ENCODE measurements at places on chromosomes 6 and 20.

GRCh38 chr20:19890445-19891051 lies 126.6 kb upstream of the NAA20 start:
- DNase-seq, result no peak

- no peak for DNase-seq
Observed at GRCh38 chr6:142355520-142356174, 53.8 kb downstream of the ADGRG6 start.

DNA sequence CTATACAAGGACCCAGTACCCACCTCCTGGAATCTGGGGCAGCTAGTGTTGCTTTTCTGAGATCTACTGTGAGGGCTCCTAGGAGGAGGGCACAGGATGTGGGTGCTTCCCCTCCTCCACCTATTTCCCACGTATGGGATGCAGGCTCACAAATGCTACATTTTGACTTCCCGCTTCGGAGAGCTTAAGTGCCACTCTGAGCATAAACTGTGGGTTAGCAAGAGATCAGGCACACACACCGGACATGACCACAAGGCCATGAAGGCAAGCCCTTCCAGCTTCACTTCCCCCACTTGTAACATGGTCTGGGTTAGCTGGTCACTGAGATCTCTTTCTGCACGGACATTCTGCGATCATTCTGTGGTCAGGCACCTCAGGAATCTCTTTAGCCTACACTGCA lies 15.7 kb upstream of the TGM3 start:
- no peak for DNase-seq

DNA sequence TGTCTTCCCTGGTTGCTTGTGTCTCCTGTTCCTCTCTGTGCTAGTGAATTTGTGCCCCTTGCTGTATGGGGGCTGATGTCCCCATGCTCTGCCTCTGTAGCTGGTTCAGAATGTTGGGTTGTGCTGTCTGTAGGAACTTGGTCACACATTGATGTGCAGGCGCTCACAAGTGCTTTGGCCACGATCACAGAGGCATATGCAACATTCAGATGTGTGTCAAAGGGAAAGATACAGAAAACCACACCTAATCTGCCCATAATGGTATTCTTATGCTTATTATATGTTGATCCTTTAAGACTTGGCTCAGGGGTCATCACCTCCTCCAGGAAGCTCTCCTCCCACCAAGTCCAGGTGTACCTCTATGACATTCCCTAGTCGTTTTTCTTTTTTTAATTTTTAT lies 17.1 kb upstream of the DHX35 start:
- no peak for DNase-seq

GRCh38 chr6:109834131-109834530 lies 143.0 kb downstream of the FIG4 start:
- no peak for DNase-seq

DNA sequence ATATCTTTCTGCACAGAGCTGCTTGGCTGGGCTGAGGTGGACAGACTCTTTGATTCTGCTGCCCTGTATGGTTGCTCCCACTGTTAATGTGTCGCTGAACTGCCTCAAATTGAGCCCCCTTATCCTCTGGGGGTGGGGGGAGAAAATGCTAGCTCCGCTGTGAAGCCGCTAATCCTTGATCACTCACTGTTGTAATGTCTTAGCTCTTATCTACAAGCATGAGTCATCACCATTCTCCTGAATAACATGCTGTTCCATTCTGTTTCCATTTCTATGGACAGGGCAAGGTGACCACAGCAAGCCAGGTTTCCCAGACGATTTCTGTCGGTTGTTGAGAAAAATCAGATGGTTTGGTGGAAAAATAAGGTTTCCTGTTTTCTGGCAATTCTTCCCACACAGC lies 218.4 kb upstream of the GGTLC1 start:
- no peak for DNase-seq

GRCh38 chr6:134813146-134813545 lies 136.8 kb downstream of the ALDH8A1 start:
- DNase-seq, result no peak

GRCh38 chr6:157260735-157261410 lies 62.4 kb downstream of the TMEM242 start:
- no peak for DNase-seq

DNA sequence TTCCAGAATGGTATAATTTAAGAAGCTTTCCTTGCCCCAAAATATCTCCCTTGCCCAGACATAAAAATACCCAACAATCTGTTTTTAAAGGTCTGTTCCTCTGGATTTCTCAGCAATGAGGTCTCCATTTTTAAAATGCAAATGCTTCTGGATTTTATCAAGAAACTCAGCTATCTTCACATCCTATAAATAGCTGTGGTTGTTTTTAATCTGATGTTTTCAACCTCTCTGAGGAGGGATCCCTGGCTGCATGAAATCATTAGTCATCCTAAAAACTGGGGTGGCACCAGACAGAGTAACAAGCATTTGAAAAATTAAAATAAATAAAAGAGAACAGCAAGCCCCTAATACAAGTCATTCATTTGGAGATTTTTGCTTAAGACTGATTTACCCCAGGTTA lies 168.5 kb upstream of the ID4 start:
- DNase-seq, result no peak

- no peak for DNase-seq
Observed at GRCh38 chr20:17875106-17875980, 93.3 kb downstream of the SNX5 start.

- DNase-seq, result no peak
Observed at GRCh38 chr6:40352006-40352405, 235.2 kb downstream of the LRFN2 start.

GRCh38 chr6:32852844-32853540 lies 512 bp downstream of the TAP1 start:
- DNase-seq, result peak; percentile 47

- no peak for DNase-seq
Observed at GRCh38 chr20:420721-421574, 12.8 kb downstream of the RBCK1 start.

GRCh38 chr20:14622796-14623195 lies 285.4 kb upstream of the FLRT3 start:
- no peak for DNase-seq

GRCh38 chr6:113842165-113842564 lies 15.0 kb upstream of the MARCKS start:
- no peak for DNase-seq

- DNase-seq, result no peak
Observed at GRCh38 chr6:149696901-149697300, 21.0 kb downstream of the LATS1 start.

GRCh38 chr6:47016261-47016660 lies 25.9 kb downstream of the ADGRF1 start:
- DNase-seq, result no peak

GRCh38 chr6:146305951-146306350 lies 237.7 kb upstream of the RAB32 start:
- no peak for DNase-seq

- DNase-seq, result no peak
Observed at GRCh38 chr6:56363796-56364430, 116.5 kb upstream of the COL21A1 start.

- DNase-seq, result no peak
Observed at GRCh38 chr6:130076512-130076911, 58.1 kb downstream of the L3MBTL3 start.

DNA sequence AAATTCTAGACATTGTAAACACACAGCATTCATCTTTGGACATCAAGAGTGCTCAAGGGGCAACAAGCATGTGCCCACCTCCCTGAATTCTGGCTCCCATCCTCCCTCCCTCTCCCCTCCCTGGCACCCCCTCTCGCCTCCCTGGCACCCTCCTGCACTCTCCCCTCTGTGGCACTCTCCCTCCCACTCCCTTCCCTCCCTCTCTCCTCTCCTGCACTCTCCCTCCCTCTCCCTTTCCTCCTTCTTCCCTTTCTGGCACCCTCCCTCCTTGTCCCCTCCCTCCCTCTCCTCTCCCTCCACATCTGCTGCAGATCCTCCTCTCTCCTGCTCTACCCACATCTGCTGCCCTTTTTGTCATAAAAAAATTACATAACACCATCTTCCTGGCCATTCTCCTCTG lies 113.0 kb upstream of the SLC22A23 start:
- no peak for DNase-seq

GRCh38 chr6:31068669-31069340 lies 43.6 kb downstream of the C6orf15 start:
- peak; percentile 68 for DNase-seq

- no peak for DNase-seq
Observed at GRCh38 chr20:1663917-1664316, 6.3 kb upstream of the SIRPG start.

DNA sequence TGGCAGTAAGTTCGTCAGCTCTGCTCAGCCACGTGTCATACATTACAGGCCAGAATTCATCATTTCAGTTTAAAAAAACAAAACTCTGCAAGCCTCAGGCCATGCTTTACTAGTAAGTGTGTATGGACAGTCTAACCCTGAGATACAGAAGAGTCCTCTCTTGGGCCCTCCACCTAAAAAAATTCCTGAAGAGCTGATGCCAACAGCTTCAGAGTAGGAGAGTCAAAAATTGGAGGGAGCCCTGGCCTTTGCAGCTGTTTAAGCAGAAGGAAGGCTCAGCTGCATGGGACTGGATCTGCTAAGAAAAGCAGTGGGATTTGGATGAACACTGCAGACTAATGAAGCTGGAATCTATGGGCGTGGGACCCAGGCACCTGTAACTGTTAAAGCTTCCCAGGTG lies 47.2 kb upstream of the FAM8A1 start:
- DNase-seq, result no peak

DNA sequence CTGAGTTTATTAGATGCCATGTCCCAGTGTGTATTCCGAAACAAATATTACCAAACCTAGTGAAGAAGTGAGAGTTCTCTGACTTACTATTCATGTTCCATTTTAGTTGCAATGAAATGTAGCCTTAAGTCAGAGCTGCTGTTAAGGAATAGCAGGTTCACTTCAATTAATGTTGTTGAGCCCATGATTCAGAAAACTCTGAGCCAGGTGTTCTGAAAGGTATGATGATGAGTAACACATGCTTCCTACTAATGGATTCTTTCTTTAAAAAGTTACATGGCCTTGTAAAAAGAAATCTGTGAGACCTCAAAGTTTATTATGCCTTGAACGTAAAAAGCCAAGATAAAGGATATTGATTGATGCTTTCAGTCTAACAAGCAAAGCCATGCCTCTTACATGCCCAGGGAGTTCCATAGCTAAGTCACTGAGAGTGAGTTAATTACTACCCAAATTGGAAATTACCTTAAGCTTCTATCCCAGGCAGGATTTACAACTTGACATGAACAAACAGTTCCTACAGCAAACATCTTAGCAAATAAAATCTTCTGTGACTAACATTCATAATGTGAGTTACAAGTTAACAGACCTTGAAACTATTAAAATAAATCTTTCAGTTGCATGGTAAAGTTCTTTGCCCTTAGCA lies 122.9 kb downstream of the AKAP7 start:
- no peak for DNase-seq

DNA sequence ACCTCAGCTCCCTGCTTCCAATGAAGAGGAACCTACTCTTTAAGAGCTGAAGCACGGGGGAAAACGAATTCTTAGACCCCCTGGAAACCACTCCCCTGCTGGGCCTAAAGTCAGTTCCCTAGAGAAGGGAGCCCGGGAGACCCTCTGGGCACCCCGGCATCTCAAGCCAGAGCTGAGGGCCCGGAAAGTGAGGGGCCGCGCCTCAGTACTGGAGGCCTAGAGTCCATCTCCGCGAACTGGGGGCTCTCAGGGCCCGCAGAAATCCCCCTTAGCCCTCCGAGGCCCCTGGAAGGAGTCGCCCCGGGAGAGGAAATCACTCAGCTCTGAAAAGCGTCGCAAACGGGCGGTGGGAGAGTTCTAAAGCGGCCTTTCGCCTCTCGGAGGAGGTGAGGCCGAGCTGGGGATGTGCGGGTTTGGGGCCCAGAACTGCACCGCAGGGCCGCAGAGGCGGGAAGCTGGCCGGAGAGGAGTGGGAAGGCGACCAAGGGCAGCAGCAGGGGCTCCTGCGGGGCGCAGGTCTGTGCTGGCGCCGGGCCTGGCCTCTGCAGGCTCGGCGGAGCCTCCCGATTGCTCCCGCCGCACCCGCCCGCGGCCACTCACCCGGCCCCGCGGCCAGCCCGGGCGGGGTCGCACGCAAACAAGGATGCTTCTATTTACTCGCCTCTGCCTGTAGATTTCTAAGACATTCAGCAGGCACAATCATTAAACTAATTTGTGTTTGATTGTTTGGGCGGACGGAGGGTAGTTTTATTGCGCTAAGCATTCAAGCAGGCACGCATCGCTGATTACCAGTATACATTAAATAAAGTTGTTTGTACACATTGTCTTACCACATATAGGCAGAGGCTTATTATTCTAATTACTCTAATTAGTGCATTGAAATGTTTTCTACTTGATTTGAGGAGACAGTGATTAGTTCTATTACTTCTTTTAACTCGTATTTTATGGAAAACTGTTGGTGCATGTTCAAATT lies 9.2 kb downstream of the POU3F2 start:
- no peak for DNase-seq

DNA sequence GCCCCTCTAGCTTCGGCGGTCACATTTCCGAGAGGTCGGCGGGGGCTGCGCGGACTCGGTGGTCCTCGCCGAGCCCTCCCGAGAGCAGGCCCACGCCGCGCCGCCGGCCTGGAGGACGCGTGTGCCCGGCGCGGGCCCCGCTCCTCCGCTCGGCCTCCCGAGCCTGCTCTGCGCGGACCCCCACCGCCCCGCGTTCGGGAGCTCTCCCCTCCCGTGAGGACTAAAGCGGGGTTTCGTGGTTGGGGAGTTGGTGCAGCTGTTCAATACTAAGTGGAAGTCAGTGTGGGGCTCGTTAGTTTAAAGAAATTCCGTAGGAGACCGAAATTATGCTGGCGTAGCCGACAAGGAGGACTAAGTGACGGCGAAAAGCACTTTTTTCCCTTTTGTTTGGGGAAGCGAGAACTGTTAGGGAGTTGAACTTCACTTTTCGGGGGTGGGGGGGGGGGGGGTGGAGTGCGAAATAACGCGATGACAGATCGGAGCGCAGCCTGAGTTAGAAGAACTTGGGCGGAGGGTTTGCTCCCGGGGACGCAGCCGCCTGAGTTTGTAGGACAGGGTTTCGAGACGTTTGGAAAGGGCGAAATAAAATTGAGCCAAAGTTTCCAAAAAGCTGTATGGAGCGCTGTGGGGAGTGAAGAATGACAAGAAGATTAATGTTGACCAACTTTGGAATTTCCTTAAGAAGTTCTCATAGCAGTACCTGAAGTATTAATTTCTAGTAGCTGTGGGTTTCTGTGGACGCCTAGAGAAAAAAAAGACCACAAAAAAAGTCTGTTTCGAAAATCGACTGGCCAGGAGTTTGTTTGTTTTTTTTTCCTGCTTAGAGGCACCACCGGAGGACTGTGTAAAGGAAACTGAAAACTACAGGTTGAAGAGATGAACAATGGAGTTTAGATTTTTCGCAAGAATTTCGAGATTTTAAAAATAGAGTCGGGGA lies 1.4 kb downstream of the QKI start:
- peak; percentile 40 for DNase-seq

- DNase-seq, result no peak
Observed at GRCh38 chr6:6891125-6891721, 216.5 kb upstream of the RREB1 start.

DNA sequence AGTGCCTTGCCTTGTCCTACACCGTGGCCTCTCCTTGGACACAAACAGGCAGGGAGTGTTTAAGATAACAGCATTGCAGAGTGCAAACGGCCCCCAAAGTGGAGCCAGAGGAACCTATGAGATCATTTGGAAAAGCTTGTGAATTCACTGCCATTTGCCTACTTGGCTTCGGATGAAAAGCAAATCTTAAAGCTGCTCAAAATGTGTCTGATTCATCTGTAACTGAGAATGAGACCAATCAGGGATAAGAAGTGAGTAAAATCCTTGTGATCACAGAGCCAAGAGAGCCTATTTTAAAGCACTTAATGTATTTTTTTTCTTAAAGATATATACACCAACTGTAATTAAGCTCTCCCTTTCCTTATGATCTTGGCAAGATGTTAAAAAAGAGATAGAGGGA lies 65.7 kb upstream of the BACH2 start:
- no peak for DNase-seq

Data from CD8-positive, alpha-beta memory T cell (primary cell).